ENCODE measurements at places on chromosomes 1 and 21.

GRCh38 chr1:74455390-74455789, 57.0 kb downstream of the LRRC53 start:
- DNase-seq, result no peak

DNA sequence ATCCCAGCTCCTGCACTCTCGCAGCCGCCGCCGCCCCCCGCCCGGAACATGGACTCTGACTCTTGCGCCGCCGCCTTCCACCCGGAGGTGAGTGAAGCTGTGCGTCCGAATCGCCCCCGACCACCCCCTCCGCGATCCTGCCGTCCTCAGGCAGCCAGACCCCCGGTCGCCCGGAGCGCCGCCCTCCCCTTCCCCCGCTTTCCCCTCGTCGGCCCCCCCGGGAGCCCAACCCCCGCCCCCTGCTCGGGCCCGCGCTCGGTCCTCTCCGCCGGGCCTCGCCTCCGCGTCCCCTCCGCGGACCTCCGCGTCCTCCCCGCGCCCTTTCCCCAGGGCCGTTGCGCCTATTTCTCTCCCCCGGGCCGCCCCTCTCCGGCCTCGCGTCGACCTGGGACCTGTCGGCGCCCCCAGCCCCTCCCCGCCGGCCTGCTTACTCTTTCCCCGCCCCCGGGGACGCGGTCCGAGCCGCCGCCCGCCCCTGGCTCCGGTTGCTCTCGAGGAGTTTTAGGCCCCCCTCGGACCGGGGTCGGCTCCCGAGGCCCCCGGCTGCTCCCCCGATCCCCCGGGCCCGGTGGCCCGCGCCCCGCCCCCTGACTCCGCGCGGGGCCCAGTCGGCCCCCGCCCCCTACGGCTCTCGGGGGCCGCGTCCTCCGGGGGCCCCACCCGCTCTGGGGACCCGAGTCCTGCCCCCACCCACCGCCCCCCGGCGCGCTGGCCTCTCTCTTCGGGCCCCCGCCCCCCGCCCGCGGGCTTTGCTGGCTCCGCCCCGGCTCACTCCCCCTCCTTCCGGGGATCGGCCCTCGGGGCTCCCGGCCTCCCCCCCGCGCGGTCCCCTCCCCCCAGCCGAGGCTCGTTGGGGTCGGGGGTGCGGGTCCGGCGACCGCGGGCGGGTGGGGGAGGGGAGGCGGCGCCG, 743 bp downstream of the PHF13 start:
- peak; percentile 48 for DNase-seq

- no peak for DNase-seq
Measured at GRCh38 chr1:228835911-228836310, 100.6 kb downstream of the RHOU start.

DNA sequence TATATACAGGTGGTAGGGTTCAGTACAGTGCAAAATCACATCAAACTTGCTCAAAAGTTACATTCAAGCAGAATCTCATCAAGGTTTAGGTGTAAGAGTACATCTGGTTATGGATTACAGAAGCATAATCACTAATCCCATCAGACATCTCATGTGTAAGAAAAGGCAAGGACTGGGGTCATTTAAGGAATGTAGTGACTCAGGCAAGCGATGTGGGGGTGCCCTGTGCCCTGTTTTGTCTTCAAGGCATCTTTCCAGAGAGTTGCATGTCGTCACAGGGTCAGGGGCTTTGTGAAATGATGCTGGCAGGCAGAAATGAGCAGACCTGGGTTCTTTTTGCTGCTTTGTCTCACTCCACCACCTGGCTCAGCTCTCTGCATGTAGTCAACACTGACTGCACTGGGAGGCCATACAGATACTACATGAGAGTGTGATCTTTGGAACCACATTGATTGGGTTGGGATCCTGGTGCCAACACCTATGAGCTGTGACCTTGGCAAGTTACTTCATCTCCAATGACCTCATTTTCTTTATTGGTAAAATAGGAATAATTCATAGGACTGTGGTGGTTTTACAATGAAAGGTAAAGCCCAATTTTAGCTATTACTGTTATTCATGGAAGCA, 8.2 kb upstream of the HHIPL2 start:
- DNase-seq, result no peak

DNA sequence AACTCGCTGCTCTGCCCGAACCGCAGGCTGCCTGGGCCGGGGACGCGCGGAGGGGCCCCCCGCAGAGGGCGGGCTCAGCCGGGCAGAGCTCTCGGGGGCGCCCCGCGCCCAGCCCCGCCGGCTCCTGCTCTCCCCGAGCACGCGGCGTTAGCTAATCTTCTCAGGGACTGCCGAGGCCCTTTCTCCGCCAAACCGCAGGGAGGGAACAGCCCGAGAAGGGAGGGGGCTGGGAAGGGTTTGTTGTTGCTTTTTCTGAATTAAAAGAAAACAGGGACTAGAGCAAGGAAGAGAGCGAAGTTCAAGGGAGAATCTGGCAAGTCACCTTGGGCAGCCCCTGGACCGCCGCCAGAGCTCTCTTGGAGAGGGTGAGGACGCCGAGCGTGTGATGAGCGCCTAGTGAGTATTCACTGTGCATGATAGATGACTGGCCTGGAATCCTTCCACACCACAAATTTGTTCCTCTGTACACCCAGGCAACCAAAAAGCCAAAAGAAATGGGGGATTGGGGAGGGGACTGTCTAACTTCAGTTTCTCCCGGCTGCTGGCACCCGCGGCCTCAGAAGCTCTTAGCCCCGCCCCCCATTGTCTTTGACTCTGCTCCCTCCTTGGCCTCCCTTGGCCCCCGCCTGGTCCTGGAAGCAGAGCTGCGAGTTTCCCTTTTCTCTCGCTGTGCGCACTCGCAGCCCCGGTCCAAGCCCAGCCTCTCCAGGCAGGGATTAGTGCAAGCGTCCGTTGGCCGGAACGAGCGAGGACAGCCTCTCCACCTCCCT, 19.7 kb upstream of the LMX1A start:
- peak; percentile 73 for DNase-seq

- no peak for DNase-seq
Measured at GRCh38 chr1:194342484-194343262, 1156.3 kb upstream of the B3GALT2 start.

GRCh38 chr1:119394085-119394484, 20.9 kb upstream of the HSD3B2 start:
- DNase-seq, result no peak

GRCh38 chr1:23810818-23811540, 10.4 kb upstream of the GALE start:
- DNase-seq, result no peak

DNA sequence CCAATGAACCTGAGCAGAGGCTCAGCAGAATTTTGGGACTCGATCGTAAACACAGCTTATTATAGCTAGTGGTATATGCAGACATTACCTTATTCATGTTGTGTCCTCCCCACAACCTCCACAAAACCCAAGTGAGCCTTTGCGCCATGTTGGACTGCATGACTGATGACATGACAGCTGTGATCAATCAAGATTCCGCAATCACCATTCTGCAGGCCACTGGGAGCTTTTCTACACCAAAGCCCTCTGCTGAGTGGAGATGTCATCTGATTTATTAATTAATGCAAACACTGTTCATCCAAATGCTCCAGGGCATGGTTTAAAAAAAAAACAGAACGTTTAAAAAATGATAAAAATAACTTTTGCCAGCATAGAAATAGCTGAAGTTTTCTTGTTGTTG, 7.9 kb upstream of the SRP9 start:
- DNase-seq, result no peak

DNA sequence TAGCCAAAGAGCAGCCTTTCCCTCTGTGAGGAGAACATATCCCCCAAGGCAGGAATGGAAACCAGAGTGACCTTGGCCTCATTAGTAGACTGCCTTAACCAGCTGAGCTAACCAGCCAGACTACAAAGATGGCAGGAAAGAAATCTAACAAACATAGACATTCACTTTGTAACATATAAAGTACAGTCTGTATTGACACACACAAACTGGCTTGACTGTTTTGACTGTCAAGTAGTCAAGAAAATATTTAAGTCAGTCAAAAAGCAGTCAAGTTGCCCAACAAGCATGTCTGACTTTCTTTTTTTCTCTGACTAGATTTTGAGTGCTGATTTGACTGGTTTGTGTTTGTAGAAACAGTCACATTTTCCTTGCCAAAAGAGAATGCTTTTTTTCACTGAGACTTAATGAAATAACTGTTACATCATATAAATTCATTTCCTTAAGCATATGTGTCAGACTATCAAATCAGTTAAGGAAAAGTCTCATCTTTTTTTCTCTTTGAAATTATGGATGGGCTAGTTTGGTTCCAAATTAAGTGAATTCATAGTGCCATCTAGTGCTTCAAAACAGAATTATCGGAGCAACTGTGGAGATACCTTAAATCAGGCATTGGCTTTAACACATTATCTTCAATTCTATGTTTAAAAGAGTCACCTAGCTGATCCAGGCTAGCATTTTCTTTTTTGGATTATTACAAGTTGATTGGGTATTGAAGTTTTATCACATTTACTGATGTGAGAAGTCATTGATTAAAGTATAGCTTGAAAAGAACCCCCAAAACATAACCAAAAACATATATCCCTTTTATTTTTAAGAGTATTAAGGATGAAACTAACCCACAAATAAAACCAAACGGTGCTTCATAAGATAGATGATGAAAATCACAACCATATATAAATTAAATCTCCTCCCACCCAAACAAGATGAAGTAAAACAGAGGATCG, 75.0 kb downstream of the ATP6V1G3 start:
- DNase-seq, result peak; percentile 73

- DNase-seq, result no peak
Measured at GRCh38 chr1:222095606-222096475, 354.0 kb upstream of the DUSP10 start.

DNA sequence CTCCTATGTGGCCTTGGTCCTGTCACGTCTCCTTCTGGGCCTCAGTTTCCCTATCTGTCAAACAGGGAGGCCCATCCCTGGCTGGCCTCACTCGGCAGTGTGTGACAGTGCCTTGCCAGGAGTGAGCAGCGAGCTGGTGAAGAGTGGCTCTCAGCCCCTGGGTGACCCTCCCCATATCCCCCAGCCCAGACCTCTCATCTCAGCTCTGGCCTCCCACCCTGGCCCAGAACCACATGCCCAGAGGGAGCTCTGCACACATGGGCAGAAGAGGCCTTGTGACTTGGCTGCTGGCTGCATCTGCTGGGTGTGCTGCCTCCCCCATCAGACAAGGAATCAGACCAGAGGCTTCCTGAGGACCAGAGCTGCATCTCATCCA, 19.5 kb upstream of the PADI1 start:
- no peak for DNase-seq

- no peak for DNase-seq
Measured at GRCh38 chr1:109535481-109535880, 4.2 kb upstream of the GPR61 start.

DNA sequence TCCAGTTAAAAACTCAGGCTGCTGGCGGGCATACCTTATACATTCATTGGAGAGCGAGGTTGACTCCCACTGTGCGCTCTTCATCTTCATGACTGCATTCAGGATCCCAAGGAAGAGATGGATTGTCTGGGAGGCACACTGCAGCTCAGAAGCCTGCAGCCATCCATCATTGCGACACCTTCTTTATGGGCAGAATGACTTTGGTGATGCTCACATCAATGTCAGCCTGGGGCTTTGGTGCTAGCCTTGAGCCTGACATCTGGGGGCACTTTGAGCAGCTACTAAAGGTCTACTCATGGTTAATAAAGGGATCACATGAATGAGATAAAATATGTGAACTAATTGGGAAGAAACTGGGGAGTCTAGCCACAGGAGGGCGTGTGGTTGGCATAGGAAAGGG, 229.3 kb downstream of the PRDM2 start:
- no peak for DNase-seq

DNA sequence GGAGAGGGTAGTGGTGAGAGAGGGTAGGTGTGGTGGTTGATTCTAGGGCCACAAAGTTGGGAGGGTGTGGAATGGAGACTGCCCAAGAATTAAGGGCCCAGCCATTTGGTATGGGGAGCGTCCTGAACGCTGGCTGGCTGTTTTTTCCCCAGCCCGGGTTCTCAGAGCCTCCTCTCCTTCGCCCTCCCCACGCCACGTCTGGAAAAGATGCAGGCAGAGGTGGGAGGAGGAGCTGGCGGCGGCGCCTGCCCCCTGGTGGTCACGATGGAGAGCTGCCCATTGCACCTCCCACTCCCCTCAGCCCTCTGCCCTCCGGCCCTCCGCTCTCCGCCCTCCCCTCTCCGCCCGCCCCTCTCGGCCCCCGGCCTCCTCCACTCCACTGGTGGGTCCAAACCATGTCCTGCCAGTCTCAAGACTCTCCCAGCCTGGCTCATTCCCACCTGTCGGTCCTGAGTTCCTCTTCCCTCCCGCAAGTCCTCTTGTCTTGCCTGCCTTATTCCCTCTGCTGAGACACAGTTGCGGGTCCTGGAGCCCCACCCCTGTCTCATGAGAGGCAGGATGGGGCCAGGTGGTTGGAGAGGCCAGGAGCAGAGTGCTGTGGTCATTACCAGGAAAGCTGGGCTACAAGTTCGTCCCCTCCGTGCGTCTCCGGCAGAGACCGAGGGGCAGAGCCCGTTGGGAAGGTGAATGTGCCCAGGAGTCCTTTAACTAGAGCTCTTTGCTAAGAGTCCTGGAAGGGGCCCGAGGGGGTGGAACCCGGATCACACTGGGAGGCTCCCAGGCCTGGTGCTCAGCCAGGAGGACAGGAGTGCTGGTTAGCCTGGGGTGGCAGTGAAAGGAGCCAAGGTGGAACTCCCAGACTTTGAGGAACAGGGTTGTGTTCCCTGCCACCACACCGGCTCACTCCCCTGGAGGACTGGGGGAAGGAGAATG, 22.6 kb downstream of the ETNK2 start:
- DNase-seq, result peak; percentile 71

DNA sequence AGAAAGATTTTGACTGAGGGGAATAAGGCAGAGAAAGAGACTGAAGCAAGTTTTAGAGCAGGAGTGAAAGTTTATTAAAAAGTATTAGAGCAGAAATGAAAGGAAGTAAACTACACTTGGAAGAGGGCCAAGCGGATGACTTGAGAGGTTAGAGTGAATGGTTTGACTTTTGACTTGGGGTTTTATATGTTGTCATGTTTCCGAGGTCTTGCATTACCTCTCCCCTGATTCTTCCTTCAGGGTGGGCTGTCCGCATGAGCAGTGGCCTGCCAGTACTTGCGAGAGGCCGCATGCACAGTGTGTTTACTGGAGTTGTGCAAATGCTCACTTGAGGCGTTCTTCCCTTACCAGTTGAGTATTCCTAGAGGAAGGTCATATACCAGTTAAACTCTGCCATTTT, 13.0 kb upstream of the DENND2D start:
- DNase-seq, result no peak

DNA sequence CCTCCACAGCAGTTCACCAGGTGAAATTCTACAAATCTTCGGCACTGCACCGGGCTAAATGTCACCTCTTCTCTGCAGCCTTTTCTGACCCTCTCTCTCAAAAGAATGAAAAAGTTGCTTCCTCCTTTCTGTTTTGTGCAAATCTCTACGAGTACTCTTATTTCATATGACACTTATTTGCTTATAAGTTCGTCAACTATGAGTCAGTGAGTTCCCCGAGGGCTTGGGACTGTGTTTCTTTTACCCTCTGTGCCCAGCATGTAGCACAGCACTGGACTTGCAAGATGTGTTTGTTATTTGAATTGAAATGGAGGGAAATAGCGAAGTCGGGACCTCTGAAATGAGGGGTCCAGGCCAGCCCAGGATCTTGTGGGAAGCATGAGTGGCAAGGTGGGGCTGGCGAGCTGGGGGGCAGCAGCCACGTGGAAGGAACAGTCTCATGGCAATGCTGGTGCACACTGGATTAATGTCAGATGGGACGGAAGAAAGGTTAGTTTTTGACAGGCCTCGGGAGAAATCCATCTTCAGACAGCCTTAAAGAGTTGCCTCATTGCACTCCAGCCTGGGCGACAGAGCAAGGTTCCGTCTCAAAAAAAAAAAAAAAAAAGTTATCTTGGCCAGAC, 6.2 kb downstream of the SLC6A9 start:
- peak; percentile 39 for DNase-seq

GRCh38 chr1:101238681-101239094, 1.9 kb downstream of the S1PR1 start:
- DNase-seq, result peak; percentile 90

- no peak for DNase-seq
Measured at GRCh38 chr21:41593051-41593759, 85.2 kb upstream of the TMPRSS2 start.
